ENCODE measurements at places on chromosomes 4 and X. TPM values are rescaled to one million over a fixed set of nuclear protein-coding genes. Genes with fewer than 3 reads are reported as not detected.

DNA sequence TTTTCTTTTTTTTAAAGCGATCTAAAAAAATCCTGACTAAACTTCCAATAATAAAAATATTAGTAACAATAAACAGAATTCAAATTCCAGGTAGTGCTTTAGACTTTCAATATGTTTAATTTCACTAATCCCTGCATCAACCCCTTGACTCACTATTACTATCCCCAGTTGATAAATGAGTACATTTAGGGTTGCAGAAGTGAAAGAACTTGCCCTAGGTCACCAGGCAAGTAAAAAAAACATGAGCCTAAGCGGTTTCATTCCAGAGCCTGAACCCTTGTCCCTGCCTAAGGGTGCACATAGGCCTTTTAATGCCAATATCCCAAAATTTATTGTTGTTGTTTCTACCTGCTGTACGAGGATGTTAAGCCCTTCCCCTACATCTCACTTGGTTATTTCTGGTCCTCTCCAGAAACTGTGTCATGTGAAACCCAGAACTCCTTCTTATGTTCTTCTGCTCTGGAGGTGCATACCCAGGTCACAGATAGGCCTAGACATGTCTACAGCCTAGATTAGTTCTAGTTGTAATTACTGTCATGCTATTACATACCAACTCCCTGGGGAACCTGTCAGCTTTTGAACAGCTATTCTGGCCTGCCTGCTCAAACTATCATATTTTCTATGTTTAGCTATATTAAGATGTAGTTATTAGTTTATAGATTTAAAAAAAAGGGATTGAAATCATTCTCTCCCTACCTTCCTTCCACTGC is 244.5 kb upstream of the PITX2 start:
- H3K36me3 ChIP-seq, result no peaks in the 10 kb centered on the region
- no peaks in the 10 kb centered on the region for H3K27me3 ChIP-seq
- no peaks in the 10 kb centered on the region for H3K4me1 ChIP-seq
- H3K27ac ChIP-seq, result no peak overlapping the region
- no peak overlapping the region for H3K4me3 ChIP-seq
- DNase-seq, result no peak

- DNase-seq, result no peak
- H3K4me3 ChIP-seq, result no peak overlapping the region
- no peaks in the 10 kb centered on the region for H3K27me3 ChIP-seq
Observed at GRCh38 chr4:176788971-176789370, 3.8 kb downstream of the VEGFC start.

DNA sequence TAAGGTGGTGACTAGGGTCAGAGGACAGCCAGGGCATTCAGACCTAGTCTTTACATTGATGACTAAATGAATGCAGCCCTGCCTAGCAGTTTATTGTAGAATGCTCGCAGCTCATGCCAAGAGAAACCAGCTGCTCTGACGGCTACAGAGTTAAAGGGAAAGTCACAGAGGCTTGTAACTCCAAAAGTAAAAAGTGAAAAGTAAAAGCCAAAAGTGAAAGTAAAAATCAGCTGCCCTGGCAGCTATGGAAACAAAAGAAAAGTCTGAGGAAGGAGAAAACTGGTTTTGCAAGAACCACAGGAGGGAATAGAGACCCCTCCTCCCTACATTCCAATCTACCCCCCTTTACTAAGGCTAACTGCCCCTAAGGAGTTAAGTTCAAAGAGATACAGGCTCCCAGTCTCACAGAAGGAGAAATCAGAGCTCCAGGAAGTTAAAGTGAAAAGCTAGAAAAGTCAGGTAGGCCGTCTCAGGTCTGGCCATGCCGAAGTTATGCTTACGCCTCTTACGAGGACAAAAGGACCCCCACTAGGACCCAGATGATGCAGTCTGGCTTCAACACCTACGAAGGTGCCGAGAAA is 6.0 kb downstream of the GAGE10 start:
- H3K27ac ChIP-seq, result peak overlapping the region; percentile 32
- DNase-seq, result no peak
- H3K27me3 ChIP-seq, result peaks cover 2% of the 10 kb centered on the region
- peaks cover 5% of the 10 kb centered on the region for H3K4me1 ChIP-seq

GRCh38 chr4:10567766-10568165 is 110.5 kb upstream of the ZNF518B start:
- H3K27me3 ChIP-seq, result no peaks in the 10 kb centered on the region
- H3K4me1 ChIP-seq, result no peaks in the 10 kb centered on the region
- H3K27ac ChIP-seq, result no peak overlapping the region
- no peak overlapping the region for H3K4me3 ChIP-seq
- no peaks in the 10 kb centered on the region for H3K36me3 ChIP-seq

- no peak overlapping the region for H3K4me3 ChIP-seq
- H3K27me3 ChIP-seq, result no peaks in the 10 kb centered on the region
- peak; percentile 66 for DNase-seq
- no peaks in the 10 kb centered on the region for H3K36me3 ChIP-seq
Observed at GRCh38 chr4:138919094-138919936, 96.3 kb upstream of the NOCT start.

- H3K27me3 ChIP-seq, result no peaks in the 10 kb centered on the region
- H3K4me1 ChIP-seq, result no peaks in the 10 kb centered on the region
- no peak overlapping the region for H3K4me3 ChIP-seq
- H3K36me3 ChIP-seq, result no peaks in the 10 kb centered on the region
- H3K27ac ChIP-seq, result no peak overlapping the region
Observed at GRCh38 chr4:138110815-138111214, 131.3 kb downstream of the SLC7A11 start.

DNA sequence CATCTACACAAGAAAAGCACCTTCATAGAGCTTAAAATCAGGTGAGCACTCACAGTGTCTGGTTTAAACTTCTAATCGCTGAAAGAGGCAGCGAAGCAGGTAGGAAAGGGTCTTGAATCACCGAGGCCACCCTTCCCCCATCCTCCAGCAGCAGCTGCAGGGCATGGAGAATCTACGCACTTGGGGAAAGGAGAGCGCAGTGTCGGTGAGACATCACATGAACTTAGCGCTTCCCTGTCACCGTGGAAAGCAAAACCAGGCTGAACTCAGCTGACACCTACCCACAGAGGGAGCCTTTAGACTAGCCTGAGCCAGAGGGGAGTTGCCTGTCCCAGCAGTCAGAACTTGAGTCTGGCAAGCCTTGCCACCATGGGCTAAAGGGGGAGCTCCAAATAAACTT is 197.2 kb upstream of the ZFP42 start:
- H3K4me3 ChIP-seq, result no peak overlapping the region
- DNase-seq, result no peak
- H3K27me3 ChIP-seq, result no peaks in the 10 kb centered on the region
- H3K4me1 ChIP-seq, result no peaks in the 10 kb centered on the region
- H3K36me3 ChIP-seq, result no peaks in the 10 kb centered on the region

- H3K4me3 ChIP-seq, result no peak overlapping the region
- no peaks in the 10 kb centered on the region for H3K36me3 ChIP-seq
- H3K4me1 ChIP-seq, result no peaks in the 10 kb centered on the region
- no peak overlapping the region for H3K27ac ChIP-seq
Observed at GRCh38 chrX:115138040-115138439, 51.2 kb upstream of the RBMXL3 start.

GRCh38 chr4:7873881-7874280 is 65.8 kb downstream of the AFAP1 start:
- DNase-seq, result no peak
- no peaks in the 10 kb centered on the region for H3K27me3 ChIP-seq
- H3K4me3 ChIP-seq, result no peak overlapping the region
- H3K27ac ChIP-seq, result no peak overlapping the region

DNA sequence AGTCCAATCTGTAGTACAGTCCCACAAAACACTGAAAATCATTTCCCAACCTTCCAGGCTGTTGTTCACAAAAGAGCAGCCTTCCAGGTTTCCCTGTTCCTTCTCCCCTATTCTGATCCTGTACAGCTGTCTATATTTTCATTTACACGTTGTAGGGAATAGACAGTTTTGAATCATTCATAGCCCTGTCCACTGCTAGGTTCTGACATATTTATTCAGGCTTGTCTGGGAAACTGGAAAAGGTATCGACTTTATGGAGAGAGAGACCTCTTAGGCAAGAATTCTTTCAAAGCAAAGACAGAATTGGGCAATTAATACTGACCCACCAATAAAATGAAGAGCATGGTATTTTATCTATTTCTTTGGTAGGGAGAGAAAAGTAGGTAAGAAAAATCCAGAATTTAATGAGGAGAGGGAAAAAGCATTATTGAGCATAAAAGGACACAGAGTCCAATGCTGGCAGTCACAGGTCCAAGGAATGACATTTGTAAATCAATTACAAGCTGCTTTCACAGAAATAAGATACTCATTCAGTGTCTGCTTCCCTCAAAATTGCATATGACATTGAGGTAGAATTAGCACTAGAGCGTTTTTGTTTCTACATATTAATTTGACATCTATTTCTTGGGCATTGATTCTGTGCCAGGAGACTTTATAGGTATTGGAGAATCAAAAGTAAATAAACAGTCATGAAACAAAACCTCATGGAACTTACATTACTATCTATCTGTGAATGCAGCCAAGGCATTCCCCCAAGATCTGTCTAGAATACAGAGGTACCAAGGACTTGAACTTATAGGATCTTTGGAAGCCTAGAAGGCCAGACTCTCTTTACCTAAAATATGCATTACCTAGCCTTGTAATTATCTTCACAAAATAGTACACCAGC is 127.2 kb downstream of the CAMK2D start:
- H3K4me3 ChIP-seq, result no peak overlapping the region
- DNase-seq, result no peak
- no peaks in the 10 kb centered on the region for H3K27me3 ChIP-seq

- H3K4me3 ChIP-seq, result no peak overlapping the region
- H3K36me3 ChIP-seq, result no peaks in the 10 kb centered on the region
- no peak for DNase-seq
- H3K27ac ChIP-seq, result no peak overlapping the region
- H3K27me3 ChIP-seq, result peaks cover 21% of the 10 kb centered on the region
Observed at GRCh38 chrX:111857534-111858060, 18.4 kb upstream of the TRPC5OS start.

DNA sequence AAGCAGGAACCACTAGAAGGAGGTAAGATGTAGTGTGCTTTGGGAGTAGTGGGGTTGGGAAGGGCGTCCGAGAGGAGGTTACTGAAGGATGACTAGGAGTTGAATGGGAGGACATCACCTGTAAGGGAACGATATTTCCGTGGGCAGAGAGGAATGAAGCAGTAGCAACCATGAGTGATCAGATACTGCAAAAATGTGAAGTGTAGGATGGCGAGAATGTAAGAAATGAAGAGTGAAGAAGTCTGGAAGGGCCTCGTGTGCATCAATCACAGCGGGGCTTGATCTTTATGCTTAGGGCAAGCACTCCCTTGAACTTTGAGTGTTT is 594 bp downstream of the MSMO1 start:
- H3K36me3 ChIP-seq, result no peaks in the 10 kb centered on the region
- no peaks in the 10 kb centered on the region for H3K27me3 ChIP-seq
- H3K27ac ChIP-seq, result no peak overlapping the region
- peak overlapping the region; percentile 78 for H3K4me3 ChIP-seq

DNA sequence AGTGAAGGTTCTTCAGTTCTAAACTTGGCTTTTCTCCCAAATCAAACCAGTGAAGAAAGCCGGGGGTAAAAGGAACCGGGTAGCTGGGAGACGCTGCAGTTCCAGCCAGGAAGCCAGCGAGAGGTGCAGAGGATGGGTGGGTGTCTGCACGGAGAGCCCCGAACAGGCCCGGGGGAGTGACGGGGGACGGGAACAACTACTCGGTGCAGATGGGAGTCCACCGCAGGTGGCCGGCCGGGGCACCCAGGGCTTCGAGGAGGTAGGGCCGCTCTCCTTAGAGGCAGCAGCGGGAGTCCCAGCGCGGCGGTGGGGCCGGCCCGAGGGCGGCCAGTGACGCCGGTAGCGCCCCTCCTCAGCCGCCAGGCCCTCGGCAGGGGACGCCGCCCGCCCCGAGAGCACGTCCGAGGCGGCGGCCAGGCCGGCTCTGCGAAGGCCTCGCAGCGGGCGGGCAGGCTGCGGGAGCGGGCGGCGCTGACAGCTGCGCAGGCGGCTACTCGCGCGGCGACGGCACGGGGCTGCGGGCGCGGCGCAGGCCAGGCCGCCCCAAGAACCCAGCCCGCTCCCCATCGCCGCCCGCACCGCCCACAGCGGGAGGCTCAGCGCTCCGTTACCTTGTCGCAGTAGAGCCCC is 449 bp downstream of the FBXL5 start:
- no peaks in the 10 kb centered on the region for H3K27me3 ChIP-seq
- H3K36me3 ChIP-seq, result no peaks in the 10 kb centered on the region
- DNase-seq, result peak; percentile 55
- peak overlapping the region; percentile 71 for H3K4me3 ChIP-seq

- H3K36me3 ChIP-seq, result no peaks in the 10 kb centered on the region
- no peak for DNase-seq
- no peak overlapping the region for H3K27ac ChIP-seq
- H3K4me1 ChIP-seq, result no peaks in the 10 kb centered on the region
- no peak overlapping the region for H3K4me3 ChIP-seq
Observed at GRCh38 chr4:128542047-128542446, 254.4 kb upstream of the PGRMC2 start.

CLDN2 gene
- total RNA-seq, result 0.74 TPM

MAGEA11 gene
- total RNA-seq, result not detected

COL25A1 gene
- 0.40 TPM for total RNA-seq

F8A1 gene
- total RNA-seq, result 5.3 TPM

PGAM4 gene
- total RNA-seq, result not detected

GTPBP6 gene
- total RNA-seq, result 51.6 TPM

GATB gene
- total RNA-seq, result 38.8 TPM

CACNA1F gene
- total RNA-seq, result 0.18 TPM

NPFFR2 gene
- total RNA-seq, result not detected

UBA1 gene
- total RNA-seq, result 356 TPM

DKK2 gene
- total RNA-seq, result 0.26 TPM

CCDC158 gene
- total RNA-seq, result 0.13 TPM
